ENCODE measurements at places on chromosomes 16 and 17.

DNA sequence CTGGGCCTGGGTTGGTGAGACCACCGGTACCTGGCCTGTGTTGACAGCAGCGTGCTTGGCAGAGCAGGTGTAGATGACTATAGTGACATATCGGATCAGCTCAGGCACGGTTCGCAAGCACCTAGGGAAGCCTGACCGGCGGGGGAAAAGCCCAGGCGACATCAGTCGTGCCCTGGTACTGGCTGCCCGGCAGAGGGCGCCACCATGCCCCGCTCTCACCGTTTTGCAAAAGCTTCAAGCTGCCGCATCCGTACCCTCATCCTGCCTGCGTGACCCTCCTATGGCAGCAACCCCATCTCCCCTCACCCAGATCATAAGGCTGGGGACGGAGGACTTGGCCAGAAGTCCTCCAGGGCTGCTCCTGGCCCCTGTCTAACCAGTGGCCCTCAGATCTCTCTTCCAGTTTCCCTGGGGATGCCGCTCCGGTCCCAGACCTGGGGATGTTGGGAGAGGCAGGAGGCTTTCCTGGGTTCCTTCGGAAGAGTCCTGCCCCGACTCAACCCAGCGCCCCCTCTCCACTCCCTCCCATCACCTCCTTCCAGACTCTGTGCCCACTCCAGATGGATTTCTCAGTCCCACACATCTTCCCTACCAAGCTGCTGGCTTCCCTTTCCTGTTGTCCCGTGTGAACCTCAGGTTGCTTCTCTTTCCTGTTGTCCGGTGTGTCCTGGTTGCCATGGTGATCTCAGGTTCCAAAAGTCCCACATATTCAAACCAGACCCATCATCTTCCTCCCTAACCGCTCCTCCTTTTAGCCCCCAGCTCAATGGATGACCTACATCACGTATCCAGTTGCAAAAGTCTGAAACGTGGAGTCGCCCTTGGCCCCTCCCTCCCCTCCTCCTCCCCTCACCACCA lies 13.7 kb downstream of the ALOX12B start:
- DNase-seq: peak; percentile 80

DNA sequence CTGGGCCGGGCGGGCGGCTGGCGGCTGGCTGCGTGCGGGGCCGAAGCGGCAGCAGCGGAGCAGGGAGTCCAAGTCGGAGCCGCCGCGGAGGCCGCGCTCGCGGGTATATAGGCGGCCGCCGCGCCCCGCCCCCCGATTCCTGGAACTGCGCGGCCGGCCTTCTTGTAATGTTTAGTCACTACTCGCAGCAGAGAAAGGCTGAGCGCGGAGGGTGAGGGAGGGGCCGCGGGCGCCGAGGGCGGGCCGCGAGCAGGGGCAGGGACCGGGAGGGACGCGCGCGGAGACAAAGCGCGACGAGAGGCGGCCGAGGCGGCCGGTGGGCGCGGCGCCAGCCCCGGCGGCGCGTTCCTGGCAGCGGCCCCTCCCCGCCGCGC lies at the start of gene SOCS3:
Gene SOCS3 (minus strand): TSS at position 81 of the 374 bp plus-strand sequence. CDS start 982 bp downstream, outside the sequence.
- DNase-seq: peak; percentile 95

- no peak for DNase-seq
Observed at GRCh38 chr17:3964203-3965117, at the start of gene ATP2A3. Gene ATP2A3, minus strand, starts transcription at chr17:3964437. Its CDS starts 146 bp downstream, at chr17:3964291.

DNA sequence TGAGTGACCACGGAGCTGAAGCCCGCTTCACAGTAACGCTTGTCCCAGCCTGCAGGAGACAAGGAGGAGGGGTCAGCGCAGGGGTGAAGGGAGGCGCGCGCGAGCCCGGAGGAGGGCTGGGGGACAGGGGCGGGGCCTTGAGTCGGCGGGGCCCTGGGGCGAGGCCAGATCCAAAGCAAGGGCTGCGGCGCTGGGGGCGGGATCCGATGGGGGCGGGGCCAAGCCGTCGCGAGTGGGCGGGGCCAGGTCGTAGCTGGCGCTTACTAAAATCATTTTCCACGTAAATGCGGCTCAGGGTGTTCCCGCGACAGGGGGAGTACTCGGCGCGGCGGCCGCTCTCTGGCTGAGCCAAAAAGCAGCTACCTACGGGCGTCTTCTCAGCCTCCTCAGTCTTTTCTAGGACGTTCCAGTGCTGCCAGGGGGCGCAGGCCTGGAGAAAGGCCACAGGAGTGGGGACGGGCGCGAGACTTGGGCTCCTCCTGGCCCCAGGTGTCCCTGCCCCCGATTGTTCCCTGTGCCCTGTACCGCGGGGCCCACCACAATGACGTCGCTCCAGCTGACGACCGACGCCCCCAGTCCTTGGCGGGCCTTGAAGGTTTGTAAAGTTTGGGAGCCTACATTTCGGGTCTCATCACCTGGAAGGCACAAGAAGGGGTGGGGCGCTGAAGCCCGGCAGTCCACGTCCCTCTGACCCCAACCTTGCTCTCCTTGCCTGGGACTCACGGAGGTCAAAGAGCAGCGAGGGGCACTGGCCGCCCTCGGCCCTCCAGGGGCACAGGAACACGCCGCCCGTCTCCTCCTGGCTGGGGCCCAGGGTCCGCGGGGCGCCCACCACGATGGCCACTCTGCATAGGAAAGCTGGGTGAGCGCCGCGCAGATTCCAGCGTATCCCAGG lies 3.9 kb downstream of the ITGA2B start:
- peak; percentile 82 for DNase-seq

- no peak for DNase-seq
Observed at GRCh38 chr16:54199487-54200160, 87.0 kb downstream of the IRX3 start.

GRCh38 chr17:59002848-59003247 lies 103.8 kb downstream of the TRIM37 start:
- no peak for DNase-seq

GRCh38 chr17:72393553-72393952 lies 272.7 kb downstream of the SOX9 start:
- no peak for DNase-seq

- DNase-seq: no peak
Observed at GRCh38 chr17:6591599-6592158, 35.3 kb upstream of the PITPNM3 start.

DNA sequence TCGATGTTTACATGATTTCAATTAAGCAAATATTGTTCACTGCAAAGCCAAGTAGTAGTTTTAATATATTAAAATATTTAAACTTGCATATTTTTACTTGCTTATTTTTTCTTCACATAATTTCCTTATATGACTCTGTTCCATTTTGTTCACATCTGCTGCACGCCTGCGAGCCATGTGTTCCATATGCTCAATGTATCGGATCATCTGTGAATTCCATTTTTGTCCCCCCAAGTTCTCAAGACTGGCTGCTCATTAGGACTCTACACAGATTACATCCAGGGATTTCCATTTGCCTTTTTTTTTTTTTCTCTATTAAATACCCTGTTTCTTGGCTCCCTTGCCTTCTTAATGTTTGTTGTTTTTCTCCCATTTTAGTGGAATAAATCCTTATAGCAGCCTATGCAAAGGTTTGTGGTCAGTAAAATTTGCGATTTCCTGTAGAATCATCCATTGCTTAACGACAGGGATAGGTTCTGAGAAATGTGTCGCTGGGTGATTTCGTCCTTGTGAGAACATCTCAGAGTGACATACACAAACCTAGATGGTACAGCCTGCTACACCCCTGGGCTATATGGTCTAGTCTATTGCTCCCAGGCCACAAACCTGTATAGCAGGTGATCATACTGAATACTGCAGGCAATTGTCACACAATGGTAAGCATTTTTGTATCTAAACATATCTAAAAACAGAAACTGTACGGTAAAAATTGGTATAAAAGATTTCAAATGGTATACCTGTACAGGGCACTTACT lies 30.2 kb upstream of the TEKT3 start:
- no peak for DNase-seq

DNA sequence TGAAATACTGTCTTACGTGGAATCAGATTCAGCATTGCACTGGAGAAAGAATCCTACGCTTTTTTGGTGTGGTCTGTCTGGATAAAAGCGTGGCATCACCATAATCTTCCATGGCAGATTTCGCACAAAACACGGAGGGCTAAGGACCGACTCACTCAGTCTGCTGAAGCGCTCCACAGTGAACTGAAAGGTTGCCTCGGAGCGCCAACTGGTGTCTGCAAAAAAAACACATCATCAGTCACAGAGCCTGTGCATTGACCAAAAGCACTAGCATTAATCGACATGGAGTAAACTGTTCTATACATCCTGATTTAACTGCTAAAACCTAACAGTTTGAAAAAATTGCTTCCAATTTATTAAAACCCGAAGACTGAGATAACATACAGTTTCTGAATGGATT lies 40.5 kb downstream of the USP7 start:
- no peak for DNase-seq

- DNase-seq: no peak
Observed at GRCh38 chr17:81364278-81365147, 30.7 kb upstream of the BAHCC1 start.

GRCh38 chr16:68900009-68900408 lies 56.7 kb downstream of the TANGO6 start:
- DNase-seq: no peak

GRCh38 chr17:8643855-8644506 lies 13.5 kb upstream of the MYH10 start:
- DNase-seq: no peak

DNA sequence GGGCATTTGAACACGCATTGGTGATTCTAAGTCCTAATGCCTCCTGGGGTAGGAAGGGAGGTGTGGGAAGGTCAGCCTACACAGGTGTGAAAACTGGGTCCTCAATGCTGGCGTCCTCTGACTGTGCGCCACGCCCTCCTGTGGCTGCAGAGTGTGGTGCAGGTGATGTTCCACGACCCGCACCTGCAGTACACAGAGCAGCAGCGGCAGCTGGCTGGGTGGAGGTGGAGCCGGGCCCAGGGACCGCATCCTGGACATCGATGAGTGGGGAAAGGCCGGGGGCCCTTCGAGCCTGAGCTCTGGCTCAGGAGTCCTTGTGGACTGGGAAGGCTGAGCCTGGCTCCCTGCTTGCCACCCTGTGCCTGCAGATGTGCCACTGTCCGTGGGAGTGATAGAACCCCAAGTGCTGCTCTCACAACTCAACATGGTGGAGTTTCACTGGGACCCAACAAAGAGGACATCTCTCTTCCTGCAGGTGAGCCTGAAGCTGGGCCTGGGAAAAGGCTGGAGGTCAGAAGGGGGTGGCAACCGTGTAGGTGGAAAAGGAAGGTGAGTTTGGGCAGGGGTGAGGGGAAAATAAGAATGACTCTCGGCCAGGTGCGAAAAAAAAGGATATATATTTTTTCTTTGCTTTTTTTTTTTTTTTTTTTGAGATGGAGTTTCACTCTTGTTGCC lies 14.0 kb upstream of the STAC2 start:
- peak; percentile 42 for DNase-seq

- DNase-seq: no peak
Observed at GRCh38 chr17:45745601-45746494, 38.3 kb upstream of the CRHR1 start.

DNA sequence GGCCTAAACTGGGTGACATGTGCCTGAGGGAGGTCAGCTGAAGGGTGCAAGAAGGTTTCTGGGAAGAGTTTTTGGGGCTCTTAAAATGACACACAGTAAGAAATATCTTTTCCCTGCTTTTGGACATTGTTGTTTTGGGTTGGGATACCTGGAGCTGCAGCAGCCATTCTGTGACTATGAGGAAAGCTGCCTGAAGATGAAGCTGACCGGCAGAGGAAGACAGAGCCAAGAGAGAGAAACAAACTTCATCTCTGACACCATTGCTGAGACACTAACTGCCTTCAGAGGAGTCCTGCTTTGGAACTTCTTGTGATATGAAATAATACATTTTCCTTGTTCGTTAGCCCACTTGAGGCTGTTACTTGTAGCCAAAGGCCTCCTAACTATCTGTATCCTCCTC lies 8.8 kb upstream of the WNT3 start:
- DNase-seq: no peak

DNA sequence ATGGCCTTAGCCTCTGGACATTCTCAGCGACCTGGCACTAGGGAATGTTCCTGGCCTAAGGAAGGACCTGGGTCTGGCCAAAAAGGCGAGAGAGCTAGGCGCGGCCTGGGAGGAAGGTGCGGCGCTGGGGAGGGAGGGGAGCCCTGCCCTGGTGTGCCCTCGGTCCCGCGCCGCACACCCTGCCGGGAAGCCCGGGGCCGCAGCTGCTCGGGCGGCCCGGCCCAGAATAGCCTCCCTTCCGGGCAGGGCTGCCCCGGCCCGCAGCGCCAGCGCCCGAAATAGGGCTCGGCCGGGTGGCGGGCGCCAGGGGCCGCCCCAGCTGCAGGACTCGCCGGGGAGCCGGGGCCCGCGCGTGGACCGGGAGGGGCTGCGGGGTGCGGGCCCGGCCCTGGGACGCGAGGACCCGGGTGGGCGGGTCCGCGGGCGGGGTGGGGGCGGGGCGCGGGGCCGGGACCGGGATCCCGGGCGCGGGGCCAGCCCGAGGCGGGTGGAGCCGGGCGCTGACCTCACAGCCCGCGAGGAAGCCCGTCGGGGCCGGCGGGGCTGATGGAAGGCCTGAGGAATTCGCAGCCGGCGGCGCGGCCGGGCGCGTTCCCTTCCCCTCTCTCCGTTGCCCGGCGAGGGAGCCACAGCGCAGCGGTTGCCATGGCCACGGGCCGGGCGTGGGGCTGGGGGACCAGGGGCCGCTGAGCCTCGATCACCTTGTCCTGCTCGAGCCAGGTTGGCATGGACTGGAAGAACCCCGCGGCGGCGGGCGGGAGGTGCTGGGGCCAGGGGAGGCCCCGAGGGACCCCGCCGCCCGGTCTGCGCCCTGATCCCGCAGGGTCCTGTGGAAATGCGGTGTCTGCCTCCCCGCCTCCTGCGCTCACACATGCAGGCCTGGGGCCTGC lies 18.1 kb downstream of the SOCS3 start:
- peak; percentile 85 for DNase-seq

DNA sequence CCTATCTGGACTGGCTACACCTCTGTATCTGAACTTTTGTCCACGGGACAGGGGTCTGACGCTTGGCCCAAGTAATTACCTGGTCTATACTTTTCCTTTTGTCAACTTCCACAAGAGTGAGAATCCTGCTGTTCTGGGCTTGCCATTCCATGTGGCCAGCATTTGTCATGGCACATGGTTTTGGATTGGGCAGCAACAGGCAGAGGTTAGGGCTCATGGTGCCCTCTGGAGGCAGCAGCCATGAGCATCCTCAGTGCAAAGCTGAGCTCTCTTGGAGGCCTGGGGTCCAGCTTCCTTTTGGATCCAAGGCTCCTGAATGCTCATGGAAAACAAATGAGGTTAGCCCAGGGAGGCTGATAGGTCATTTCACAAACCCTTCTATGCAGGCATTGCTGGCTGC lies 7.5 kb upstream of the EDC4 start:
- DNase-seq: no peak

GRCh38 chr16:19116711-19117449 lies 3.1 kb downstream of the ITPRIPL2 start:
- no peak for DNase-seq

- DNase-seq: no peak
Observed at GRCh38 chr16:53848277-53848942, 144.5 kb downstream of the FTO start.

DNA sequence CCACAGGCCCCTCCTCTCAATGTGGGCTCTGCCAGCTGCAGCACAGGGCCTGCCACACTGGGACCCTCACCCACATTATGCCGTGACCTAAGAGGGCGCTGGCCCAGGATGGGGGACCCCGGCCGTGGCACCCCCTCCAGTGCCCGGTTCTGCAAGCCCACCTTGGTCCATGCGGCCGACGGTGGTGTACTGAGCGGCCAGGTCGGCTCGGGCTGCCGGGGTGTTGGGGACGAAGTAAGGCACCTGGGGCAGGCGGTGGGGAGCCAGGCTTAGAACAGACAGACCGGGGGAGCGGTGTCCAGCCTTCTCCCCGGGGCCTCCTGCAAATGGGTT lies 6.5 kb downstream of the SGSH start:
- no peak for DNase-seq

GRCh38 chr17:82890339-82890730 lies 50.5 kb upstream of the ZNF750 start:
- DNase-seq: no peak

All from right lobe of liver (tissue), 6 donors.